ENCODE measurements at places on chromosomes 4 and X. TPM values are rescaled to one million over a fixed set of nuclear protein-coding genes. Genes with fewer than 3 reads are reported as not detected.

FAM241A gene
- 3.3 TPM for total RNA-seq

RHOH gene
- total RNA-seq = 1.0 TPM

LUZP4 gene
- total RNA-seq = not detected

DNA sequence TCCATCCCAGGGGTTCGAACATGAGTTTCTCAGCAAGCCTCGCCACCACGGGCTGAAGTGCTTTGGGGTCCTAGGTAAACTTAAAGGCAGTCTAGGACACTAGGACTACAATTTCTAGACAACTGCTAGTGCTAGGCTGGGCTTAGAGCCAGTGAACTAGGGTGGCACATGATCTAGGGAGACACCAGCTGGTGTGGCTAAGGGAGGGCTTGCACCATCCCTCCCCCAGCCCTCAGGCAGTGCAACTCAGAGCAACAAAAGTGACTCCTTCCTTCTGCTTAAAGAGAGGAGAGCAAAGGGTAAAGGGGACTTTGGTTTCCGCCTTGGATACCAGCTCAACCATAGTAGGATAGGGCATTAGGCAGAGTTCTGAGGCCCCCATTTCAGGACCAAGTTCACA, 162.5 kb upstream of the AFF2 start:
- no peak for DNase-seq

DNA sequence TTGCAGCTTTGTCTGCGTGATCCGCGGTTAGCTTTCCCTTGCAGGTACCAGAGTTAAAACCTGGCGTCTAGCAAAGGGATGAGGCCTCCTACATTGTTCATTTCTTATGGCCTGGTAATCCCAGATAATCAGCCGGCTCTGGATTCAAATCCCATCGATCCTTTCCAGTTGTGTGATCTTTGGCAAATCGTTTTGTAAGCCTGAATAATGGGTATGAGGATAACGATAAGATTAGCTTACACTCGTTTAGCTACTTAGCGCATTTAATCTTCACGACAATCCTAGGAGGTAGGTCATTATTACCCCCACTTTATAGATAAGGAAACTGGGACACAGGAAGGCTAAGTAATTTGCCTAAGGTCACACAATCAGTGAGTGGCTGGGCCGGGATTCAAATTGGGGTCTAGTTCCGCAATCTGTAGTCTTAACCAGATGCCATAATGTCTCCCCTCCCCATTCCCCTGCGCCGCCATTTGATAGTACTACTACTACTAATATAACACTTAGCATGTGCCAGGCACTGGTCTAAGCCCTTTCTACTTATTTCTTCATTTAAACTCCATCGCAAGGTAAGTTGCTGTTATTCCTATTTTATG, 1.7 kb upstream of the UBA1 start:
- DNase-seq = no peak

GRCh38 chr4:81714291-81714690, 242.6 kb upstream of the RASGEF1B start:
- no peak for DNase-seq

DNA sequence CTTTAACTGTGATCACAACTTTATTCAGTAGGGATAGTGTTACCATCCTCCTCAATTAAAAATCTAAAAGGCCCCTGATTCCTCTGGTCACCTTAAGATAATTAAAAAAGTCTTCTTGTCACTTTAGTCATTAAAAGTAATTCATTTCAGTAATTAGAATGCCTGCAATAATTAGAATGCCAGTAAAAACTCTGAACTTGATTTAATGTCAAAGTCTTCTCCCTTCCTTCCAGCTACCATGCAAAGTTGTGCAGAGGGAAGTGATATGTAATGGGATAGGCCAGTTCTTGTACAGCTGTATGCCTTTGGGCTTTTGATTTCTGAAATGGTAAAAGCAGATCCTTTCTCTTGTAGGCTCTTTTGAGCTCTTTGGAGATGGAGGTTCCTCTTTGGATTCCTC, 417.2 kb downstream of the ADAM29 start:
- DNase-seq = no peak

- DNase-seq = no peak
Measured at GRCh38 chr4:25861951-25862410, 807 bp downstream of the SEL1L3 start.

GRCh38 chrX:47297874-47298273, 65.1 kb downstream of the USP11 start:
- DNase-seq = no peak

DNA sequence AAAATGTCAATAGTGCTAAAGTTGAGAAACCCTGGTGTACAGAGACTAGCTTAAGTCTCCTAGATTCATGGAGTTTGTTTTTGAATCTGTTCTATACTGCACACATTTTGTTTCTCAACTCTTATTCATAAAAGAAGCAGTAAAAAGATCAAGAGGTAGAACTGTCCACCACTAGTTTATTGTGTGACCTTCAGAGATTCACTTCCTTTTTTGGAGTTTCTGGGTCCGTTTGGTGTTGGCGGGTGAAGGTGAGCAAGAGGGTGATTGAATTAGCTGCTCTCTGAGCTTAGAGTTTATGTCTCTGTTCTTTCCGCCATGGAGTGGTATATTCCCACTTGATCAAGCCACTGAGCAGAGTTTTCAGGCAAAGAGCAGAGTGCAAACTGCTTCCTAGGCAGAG, 21.4 kb upstream of the PLAC1 start:
- DNase-seq = no peak

- DNase-seq = no peak
Measured at GRCh38 chrX:111257733-111258132, 12.6 kb downstream of the CAPN6 start.
